ENCODE measurements at places on chromosomes 2 and 18. TPM values are rescaled to one million over a fixed set of nuclear protein-coding genes. Genes with fewer than 3 reads are reported as not detected.

CXCR1 gene
- total RNA-seq = 0.19 TPM

DNA sequence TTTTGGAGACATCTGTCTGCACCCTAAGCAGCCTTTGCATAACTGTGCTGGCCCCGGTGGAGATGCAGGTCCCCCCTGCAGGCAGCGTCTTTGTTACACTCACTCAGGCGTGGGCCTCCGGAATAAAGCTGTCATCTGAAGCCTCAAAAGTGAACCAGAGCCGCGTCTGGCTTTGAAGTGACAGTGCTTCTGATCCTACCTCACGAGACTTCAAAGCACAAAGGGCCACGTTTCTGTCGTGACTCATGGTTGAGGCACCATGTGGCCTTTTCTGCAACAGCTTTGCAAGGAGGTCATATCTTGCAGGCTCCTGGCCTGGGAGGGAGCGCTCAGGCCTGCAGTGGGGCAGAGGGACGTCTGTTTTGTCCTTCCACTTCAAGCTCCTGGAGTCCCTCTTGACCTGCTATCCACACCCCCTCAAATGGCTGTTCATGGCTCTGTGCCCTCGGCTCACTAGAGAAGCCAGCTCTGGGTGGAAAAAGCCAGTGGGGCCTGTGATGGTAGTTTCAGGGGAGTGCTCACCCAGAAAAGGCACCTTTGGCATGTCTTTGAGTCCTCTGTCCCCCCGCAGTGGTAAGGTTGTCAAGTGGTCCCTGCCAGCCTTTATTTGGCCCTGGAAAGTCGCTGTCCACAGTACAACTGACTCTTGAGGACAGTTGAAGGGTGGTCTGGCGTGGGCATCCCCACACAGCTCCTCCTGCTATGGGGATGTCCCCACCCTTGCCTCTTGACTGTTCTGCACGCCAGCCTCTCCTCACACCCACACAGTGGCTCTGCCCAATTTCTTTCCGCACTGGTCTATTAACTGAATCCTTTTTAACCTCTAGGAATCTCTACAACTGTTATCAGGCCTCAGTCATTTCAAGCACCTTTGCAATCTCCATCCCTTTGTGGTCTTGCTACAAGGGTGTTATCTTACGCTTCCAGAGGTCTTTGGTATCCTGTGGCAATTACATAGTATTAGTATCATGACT is 19.3 kb downstream of the GPR55 start:
- peak; percentile 64 for DNase-seq

DNA sequence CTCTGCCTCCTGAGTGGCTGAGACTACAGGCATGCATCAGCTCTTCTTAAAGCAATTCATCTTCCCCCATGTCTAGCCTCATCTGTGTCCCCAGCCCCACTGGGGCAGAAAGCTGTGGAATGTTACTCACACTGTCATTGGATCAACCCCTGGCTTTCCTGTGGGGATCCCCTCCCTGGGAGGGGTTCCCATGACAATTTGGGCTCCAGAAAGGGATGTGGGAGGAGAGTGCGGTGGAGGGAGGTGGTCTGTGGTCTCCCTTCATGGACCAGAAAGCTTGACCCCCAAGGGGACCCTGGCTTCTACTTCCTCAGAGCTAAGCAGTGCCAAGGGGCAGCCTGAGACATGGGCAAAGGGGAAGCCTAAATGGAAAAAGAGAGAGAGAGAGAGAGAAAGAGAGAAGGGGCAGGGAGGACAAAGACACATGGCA is 1.3 kb downstream of the NGEF start:
- DNase-seq = no peak

- no peak for DNase-seq
These were observed 386.2 kb downstream of the PTH2R start for GRCh38 chr2:208792766-208793165.

DNA sequence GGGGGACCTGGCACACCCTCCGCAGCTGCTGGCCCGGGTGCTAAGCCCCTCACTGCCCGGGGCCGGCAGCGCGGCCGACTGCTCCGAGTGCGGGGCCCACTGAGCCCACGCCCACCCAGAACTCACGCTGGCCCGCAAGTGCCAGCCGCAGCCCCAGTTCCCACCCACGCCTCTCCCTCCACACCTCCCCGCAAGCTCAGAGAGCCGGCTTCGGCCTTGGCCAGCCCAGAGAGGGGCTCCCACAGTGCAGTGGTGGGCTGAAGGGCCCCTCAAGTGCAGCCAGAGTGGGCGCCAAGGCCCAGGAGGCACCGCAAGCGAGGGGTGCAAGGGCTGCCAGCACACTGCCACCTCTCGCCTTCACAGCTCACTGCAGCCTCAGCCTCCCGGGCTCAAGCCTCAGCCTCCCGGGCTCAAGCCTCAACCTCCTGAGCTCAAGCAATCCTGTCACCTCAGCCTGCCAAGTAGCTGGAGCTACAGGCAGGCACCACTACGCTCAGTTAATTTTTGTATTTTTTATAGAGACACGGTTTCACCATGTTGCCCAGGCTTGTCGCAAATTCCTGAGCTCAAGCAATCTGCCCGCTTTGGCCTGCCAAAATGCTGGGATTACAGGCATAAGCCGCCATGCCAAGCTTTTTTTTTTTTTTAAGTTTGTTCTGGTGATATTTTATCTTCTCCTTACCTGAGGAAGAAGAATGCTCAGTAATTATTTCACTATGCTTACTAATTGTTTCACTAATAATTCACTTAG is 71.7 kb upstream of the CDCA7 start:
- DNase-seq = no peak

- no peak for DNase-seq
These were observed 17.7 kb downstream of the CPLX4 start for GRCh38 chr18:59300676-59301285.

DNA sequence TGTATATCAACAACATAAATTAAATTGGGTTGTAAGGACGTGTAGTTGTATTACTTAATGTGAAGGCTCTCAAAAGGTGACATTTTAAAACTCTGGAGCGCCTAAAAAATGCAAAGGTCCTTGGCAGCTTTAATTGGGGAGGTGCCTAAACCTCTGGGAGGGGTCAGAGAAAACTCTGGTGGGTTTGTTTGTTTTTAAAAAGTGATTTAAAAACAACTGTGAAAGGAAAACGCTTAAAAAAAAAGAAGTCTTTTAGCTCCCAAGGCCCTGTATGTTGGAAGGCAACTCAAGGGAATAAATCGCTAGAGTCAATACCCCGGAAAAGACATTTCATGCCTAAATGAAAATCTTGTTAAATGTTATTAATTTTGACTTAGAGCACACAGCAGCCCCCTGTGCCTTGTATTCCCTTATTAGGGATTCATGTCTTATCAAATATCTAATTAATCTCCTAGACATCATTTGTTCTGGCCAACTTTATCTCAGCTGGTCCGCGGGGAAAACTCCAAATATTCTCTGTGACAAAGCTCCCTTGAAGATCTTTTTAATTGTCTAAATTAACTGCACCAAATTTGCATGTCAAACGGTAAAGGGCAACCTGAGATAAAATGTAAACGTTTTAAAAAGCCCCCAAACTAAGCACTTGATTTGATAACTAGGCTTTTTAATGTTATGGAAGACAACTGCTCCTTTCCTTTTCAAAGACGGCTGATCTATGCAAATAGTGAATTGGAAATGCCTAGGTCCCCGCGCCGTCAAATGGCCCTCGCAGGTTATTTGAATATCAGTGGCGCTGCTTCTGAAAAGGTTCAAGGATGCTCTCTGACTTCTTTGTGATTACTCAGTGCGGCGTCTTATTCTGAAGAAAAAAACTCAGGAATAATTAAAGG is 4.2 kb downstream of the SP9 start:
- no peak for DNase-seq

Measured in activated naive CD8-positive, alpha-beta T cell treated with anti-CD3 and anti-CD28 coated beads, Interleukin-2, amount 10 ng/mL, durations not matched to agents 7 days and 5 days (primary cell).